ENCODE measurements at places on chromosomes 4 and X.

- DNase-seq: no peak
These were observed 541.3 kb upstream of the TENM3 start for GRCh38 chr4:181701894-181702293.

DNA sequence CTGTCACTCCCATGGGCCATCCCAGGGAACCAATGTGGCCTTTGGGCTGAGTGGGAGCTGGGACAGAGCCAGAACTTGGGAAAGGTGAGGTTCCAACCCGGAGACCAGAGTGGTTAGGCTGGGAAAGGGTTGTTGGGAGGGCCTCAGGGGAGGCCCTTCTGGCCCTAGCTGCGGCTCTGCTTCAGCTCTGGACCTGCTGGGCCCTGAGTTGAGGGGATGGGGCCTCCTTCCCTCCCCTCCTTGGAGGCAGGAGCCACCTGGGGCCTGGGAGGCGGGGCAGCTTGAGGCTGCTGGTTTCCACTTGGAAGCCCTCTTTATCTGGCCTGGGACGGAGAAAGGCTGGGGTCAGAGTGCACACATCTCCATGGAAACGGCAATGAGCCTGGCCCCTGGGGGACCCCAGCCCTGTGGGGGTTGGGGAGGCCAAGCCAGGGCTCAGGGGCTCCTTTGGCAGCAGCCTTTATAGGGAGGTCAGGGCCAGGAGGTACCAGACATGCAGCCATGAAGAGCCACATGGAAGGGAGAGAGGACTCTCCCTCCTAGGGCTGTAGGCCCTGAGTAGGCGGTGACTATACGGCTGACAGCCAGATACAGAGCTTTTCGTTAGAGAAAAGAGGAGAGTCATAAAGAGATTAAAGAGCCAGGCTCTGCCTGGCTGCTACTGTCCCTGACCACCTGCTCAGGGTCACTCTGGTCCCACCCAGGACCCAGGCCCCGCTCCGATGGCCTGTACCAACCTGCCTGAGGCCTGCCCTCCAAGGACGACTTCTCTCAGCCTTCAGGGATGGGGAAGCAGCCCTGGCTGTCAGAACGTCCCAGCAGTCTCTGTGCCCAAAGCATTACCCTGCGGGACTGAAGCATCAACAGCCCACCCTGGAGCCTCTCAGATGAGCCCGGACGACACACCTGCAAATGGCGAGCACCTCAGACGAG is 6.9 kb upstream of the NSD2 start:
- DNase-seq: no peak

DNA sequence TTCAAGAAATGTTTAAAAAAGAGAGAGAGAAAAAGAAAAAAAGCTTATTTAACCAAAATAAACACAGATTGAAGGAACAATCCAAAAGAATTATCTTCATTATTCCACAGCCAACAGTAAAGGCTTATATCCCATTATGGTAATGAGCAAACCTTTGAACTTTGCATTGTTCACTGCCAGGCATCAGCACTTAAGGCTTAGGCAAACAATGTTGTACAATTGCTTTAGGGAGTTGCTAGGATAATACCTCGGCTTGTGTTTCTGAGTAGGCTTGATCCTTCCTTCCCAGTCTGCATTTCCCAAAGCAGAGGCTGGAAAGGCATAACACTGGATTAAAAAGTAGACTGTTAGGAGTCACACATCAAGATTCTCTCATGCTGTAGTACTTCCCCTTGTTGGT is 352.7 kb upstream of the IGFBP7 start:
- no peak for DNase-seq

DNA sequence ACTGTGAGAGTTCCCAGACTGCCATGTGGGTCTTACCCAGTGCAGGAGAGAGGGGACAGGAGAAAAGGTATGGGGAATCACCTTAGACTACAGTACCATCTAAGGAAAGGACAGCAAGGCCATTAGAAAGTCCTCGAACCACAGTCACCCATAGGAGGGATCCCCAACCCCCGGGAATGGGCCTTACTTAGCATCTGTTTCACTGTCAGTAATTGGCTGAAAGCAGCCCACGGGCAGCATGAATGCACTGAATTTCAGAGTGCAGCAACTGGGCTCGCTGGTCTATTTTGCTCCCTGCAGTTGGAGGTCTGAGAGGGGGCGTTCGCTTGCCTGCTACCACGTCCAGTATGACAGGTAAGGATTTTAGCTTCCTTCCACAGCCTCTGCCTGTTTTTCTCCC is 50.4 kb upstream of the KLHL8 start:
- no peak for DNase-seq

- no peak for DNase-seq
These were observed 273.7 kb downstream of the DHRSX start for GRCh38 chrX:2226906-2227656.

GRCh38 chr4:155543126-155543765 is 123.4 kb upstream of the GUCY1A1 start:
- peak; percentile 49 for DNase-seq

DNA sequence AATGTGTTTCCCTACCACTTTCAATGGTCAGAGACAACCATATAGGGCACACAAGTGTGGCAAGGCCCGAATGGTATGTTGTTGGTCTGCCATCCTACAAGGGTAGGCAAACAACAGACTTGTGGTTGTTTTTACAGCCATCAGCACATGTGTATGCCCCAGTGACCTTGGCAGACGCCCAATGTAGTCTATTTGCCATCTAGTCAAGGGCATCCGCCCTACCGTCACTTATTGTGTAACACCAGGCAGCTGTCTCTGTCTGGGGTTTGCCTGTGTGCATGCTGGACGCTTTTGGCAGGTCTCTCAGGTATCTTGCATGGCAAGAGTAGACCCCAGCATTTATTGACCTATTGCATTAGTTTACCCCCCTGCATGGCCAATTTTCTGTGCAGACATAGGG is 1145.5 kb upstream of the POU3F4 start:
- no peak for DNase-seq

All from kidney epithelial cell (primary cell).